Melanocyte of skin (primary cell): ENCODE measurements at places on chromosomes 12 and 14. TPM values are rescaled to one million over a fixed set of nuclear protein-coding genes. Genes with fewer than 3 reads are reported as not detected.

The CISTR gene
- not detected in 2 replicates for total RNA-seq

The SYCP3 gene
- total RNA-seq = 0.15 and 0.67 TPM in 2 replicates

The GALNT8 gene
- total RNA-seq = not detected in 2 replicates

The A2ML1 gene
- under 0.01 TPM in 2 replicates for total RNA-seq

The CPNE6 gene
- not detected in 2 replicates for total RNA-seq
